A549 treated with RU486 at 1 μM for 4 hours (cell line): ENCODE measurements at places on chromosomes 7 and 10. TPM values are rescaled to one million over a fixed set of nuclear protein-coding genes. Genes with fewer than 3 reads are reported as not detected.

Gene MKX
- not detected in 5 replicates for total RNA-seq

Gene SLC13A4
- total RNA-seq: not detected in 5 replicates

Gene SPDYE1
- not detected in 5 replicates for total RNA-seq

Gene CASTOR2
- total RNA-seq: 1.3 to 3.9 TPM (median 2.9 TPM) in 5 replicates

Gene ANKRD61
- 0.50 to 0.69 TPM (median 0.54 TPM) in 5 replicates for total RNA-seq

Gene AS3MT
- 0.94 to 4.9 TPM (median 4.8 TPM) in 5 replicates for total RNA-seq

Gene CPA5
- total RNA-seq: not detected in 5 replicates

Gene ABCB4
- total RNA-seq: not detected in 5 replicates

Gene MYH16
- total RNA-seq: 0.51 to 0.77 TPM (median 0.66 TPM) in 5 replicates

Gene SP4
- total RNA-seq: 0.91 to 1.2 TPM (median 1.1 TPM) in 5 replicates

Gene IDI2
- 0.09 TPM in 1 of 5 replicates, not detected in the others for total RNA-seq

Gene NPY4R2
- total RNA-seq: 14.5 to 28.2 TPM (median 22.2 TPM) in 5 replicates

Gene GNAT3
- not detected in 5 replicates for total RNA-seq

Gene CYP17A1
- total RNA-seq: not detected in 5 replicates

Gene RBP4
- total RNA-seq: 5.1 to 10.4 TPM (median 9.4 TPM) in 5 replicates

Gene FBXL13
- total RNA-seq: 0.19 to 0.42 TPM (median 0.31 TPM) in 4 of 5 replicates, not detected in the other

Gene CALU
- 118 to 220 TPM (median 154 TPM) in 5 replicates for total RNA-seq

Gene LBX1
- total RNA-seq: not detected in 5 replicates

Gene MUC12
- total RNA-seq: 11.2 to 21.5 TPM (median 18.6 TPM) in 5 replicates

Gene DRGX
- 0.03 TPM in 1 of 5 replicates, not detected in the others for total RNA-seq

Gene TSPAN13
- total RNA-seq: 11.7 to 15.5 TPM (median 14.3 TPM) in 5 replicates

Gene SVOPL
- total RNA-seq: 0.12 TPM in 1 of 5 replicates, not detected in the others

Gene WNT8B
- total RNA-seq: 0.08 TPM in 1 of 5 replicates, not detected in the others

Gene CYP3A4
- total RNA-seq: 0.10 TPM in 1 of 5 replicates, not detected in the others

Gene CRYGN
- total RNA-seq: not detected in 5 replicates

Gene PDE6C
- not detected in 5 replicates for total RNA-seq

Gene SAMD9
- 1.8 to 7.4 TPM (median 5.9 TPM) in 5 replicates for total RNA-seq

Gene IL2RA
- total RNA-seq: not detected in 5 replicates

Gene SUN3
- total RNA-seq: 0.20 TPM in 1 of 5 replicates, not detected in the others

Gene NPSR1
- total RNA-seq: not detected in 5 replicates

Gene CPN1
- total RNA-seq: 0.18 to 0.43 TPM (median 0.39 TPM) in 5 replicates

Gene NRP1
- 84.8 to 110 TPM (median 90.9 TPM) in 5 replicates for total RNA-seq

Gene WAPL
- 9.7 to 18.5 TPM (median 15.7 TPM) in 5 replicates for total RNA-seq

Gene UPK3B
- total RNA-seq: 11.2 to 20.7 TPM (median 17.7 TPM) in 5 replicates
